ENCODE measurements at places on chromosomes 7 and 10. TPM values are rescaled to one million over a fixed set of nuclear protein-coding genes. Genes with fewer than 3 reads are reported as not detected.

DNA sequence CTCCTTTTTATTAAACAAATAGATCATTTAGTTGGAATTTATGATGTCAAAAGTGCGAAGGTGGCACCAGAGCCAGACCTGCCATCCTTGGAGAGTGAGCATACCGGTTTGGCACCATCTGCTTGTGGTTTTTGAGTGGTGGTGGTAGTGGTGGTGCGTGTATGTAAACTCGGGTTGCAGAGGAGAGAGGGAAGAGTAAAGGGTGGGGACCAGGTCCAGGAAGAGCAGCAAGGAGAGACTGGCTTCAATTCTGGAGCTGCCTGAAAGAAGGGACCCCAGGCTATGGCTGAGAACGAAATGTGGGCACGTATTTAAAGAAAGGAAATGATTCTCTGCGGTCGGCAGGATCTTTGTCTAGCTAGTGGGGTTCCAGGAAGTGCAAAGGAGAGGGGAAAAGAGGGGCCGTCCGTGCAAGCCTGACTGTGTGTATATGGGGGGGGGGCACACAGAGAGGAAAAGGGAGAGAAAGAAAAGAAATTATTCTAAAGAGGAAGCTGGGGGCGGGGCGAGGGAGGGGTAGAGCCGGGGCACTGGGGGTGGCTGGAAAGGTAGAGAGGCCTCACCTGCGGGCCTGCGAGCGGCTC, 448 bp upstream of the GOLGA7B start:
- peak; percentile 69 for DNase-seq

GRCh38 chr7:43880596-43880995, 11.3 kb upstream of the MRPS24 start:
- DNase-seq: no peak

DNA sequence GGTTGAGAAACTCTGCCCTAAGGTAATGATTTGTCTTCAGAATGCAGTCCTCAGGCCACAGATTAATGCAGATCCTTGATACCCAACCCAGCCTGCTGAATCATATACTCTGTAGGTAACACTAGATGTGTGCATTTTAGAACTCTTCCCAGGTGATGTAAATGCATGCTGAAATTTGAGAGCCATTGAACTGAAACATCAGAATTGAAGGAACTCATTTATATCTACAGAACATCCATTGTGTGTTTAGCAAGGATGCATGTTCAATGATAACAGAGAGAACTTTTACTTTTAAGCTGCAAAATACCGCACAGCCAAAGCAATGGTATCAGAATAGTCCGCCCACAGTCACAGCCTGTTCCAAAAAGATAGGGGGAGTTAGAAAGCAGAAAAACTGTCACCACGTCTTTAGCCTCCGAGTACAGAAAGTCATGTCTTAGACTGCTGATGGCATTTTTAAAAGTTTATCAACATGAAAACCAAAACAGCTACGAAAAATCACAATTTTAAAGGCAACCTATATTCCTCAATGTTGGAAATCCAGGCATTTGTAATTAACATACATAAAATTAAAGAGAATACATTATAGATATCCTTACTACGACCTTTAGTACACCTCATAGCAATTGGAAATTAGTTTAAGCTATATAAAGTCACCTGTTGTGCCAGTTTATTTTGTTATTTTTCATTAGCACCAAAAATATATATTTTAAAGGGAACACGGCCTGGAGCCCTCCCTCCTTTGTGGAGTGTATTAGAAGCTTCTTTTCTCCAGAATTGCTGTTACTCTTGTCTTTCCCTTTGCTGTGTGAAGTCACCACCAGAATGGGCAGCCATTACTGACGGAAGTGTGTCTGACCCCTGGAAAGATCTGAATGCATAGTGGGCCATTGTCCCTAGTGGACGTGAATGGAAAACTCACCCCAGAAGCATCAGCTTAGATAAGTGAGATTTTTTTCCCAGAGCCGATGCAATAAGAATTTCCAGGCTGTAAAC, 65.8 kb upstream of the PRKAR2B start:
- DNase-seq: no peak

- DNase-seq: peak; percentile 16
Observed at GRCh38 chr7:132836746-132837145, 245.1 kb downstream of the CHCHD3 start.

DNA sequence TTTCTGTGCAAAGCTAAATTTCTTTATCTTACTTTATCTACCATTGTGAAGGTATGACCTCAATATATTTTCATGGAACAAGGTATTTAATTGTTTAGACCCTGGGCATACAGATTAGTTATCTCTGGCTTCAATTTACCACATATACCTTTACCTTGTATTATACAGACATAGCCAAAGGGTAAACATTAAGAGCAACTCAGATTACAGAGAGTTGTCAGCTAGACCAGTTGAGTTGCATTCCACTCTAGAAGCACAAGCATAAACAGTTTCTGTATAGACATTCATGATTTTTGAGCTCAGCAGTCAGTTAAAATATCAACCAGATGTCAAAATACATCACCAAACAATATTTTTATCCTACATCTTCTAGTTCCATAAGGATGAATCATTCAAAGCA, 857.3 kb upstream of the ZWINT start:
- DNase-seq: peak; percentile 61

DNA sequence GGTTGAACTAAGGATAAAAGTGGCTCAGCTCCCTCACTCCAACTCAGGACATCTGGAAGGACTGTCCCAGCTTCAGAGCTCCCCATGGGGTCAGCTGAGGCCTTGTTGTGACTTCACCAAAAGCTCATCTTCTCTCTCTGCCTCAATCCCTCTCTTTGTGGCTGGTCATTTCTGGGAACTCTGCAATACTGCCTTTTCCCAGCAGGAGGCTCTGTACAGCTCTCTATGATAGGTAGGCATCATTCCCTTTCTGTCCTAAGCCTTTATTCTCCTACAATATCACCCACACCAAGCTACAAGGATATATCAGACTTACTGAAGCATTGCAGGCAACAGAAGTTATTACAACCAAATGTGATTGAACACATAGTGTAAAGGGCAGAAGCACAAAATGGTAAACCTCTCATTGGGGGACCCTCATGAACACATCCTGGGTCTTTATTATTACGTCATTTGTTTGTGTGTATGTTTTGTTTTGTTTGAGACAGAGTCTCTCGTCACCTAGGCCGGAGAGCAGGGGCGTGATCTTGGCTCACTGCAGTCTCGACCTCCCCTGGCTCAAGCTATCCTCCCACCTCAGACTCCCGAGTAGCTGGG, 36.7 kb upstream of the PRPS1L1 start:
- DNase-seq: peak; percentile 77

DNA sequence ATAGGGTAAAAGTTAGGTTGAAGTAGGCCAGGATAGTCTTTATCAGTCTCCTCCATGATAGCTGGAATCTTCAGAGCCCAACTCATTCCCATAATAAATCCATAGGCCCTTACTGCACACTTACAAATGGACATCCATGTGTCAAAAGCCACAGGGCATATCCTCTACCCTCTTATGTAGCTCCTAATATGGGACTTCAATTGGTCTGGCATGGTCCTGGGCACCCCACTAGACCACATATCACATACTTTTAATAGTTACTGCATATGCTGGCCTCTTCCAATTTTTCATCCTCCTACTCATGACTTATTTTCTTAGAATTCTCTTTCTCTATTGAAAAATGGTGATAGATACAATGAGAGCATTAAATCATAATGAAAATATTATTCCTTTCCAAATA, 169.3 kb downstream of the MAGI2 start:
- no peak for DNase-seq

- DNase-seq: peak; percentile 93
Observed at GRCh38 chr7:32490127-32490796, at the start of gene LSM5. TSS of gene LSM5 (minus strand) at chr7:32490380. CDS start at chr7:32490365, 15 bp downstream.

GRCh38 chr10:125023255-125023654, 81.3 kb downstream of the ZRANB1 start:
- DNase-seq: no peak

GRCh38 chr10:48332871-48333216, 26.4 kb downstream of the MAPK8 start:
- DNase-seq: no peak

- no peak for DNase-seq
Observed at GRCh38 chr7:29478226-29478625, 85.4 kb upstream of the PRR15 start.

- peak; percentile 45 for DNase-seq
Observed at GRCh38 chr7:4661871-4662270, 20.2 kb upstream of the FOXK1 start.

GRCh38 chr7:112421666-112422486, 28.4 kb upstream of the IFRD1 start:
- no peak for DNase-seq

DNA sequence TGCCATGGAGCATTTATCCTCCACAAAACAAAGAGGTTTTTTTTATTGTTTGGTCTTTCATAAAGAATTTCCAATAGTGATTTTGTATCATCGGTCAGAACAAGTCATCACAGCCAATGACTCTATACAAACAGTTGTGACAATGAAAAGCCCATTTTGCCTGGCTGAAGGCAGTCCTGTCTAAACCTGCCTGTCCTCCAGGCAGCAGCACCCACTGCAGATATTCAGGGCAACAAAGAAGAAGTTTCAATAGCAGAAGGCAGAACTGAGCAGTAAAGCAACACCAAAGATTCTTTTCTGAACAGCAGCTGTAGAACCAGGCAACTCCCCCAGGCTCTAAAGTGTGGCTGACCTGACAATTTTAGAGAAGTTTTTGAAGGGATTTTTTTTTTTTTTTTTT, 169.4 kb downstream of the FGFR2 start:
- DNase-seq: no peak

GRCh38 chr10:102408131-102408727, 10.4 kb downstream of the PSD start:
- no peak for DNase-seq

DNA sequence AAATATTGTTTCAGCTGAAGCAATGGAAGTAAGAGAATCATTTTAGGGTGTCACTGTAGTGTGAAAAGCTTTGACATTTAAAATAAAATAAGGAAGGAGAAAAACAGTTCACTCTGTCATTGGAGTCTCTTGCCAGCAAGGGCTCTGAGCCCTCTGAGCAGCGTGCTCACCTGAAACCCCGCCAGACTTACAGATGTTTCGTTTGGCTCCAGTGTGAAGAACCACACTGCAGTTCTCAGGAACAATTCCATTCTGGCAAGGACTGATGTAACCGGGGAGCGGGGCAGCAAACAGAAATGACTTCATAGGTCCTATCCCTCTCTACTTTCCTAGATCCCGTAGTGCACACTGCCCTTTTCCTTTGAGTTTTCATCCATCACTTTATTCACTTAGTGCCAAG, 164.3 kb downstream of the CELF2 start:
- no peak for DNase-seq

DNA sequence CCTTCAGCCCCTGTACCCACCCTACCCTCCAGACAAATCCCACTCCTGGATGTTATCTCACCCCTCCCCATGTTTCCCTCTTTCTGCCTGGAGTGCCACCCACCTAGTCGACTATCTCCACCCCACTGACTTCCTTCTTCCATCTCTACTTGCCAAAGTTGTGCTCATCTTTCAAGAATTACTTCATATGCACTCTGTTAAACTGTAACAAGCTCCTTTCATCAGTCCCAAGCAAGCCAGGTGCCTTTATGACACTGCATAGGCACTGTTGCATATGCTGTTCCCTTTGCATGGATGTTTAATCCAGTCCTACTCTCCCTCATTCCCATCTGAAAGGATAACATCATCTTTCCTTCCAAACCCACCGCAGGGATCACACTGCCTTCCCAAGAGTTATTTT, 8.9 kb upstream of the CDK1 start:
- no peak for DNase-seq

- no peak for DNase-seq
Observed at GRCh38 chr10:132515811-132516726, 21.5 kb upstream of the INPP5A start.

- no peak for DNase-seq
Observed at GRCh38 chr7:117411539-117411938, 15.8 kb downstream of the ASZ1 start.

The PRKCQ gene
- total RNA-seq: not detected

The CPED1 gene
- total RNA-seq: 2.2 TPM

The DKK1 gene
- 1,187 TPM for total RNA-seq

The STEAP2 gene
- total RNA-seq: 4.7 TPM

The TMEM213 gene
- not detected for total RNA-seq

The COL13A1 gene
- total RNA-seq: 299 TPM

The SEMA3D gene
- total RNA-seq: 4.8 TPM

The ZNF804B gene
- not detected for total RNA-seq

The CNTNAP2 gene
- 1.8 TPM for total RNA-seq

The IL6 gene
- total RNA-seq: 110 TPM

The TMEM139 gene
- total RNA-seq: 5.2 TPM

The SEC31B gene
- 1.6 TPM for total RNA-seq

Measured in PC-3 (cell line).